ENCODE measurements at places on chromosomes 6 and 20.
A peak's percentile ranks its signal among the peaks of the same experiment; 100 is the strongest.

DNA sequence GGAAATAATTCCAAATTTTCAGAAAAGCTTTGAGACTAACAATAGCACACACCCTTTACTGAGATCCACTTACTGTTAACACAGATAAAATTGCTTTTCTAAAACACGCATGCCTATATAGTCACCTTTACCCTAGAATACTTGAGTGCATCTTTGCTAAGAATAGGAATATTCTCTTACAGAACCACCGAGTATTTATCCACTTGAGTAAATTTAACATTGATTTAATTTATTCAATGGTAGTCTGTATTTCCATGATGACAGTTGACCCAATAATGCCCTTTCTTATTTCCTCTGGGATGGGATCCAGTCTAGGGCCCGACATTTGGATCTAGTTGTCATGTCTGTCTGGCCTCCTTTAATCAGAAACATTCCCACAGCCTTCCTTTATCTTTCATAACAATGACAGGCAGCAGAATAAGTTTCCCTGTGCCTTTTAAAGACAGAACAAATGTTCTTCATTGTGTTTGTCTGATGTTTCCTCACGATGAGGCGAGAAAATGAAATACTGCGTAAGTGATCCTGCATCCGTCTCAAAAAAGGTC lies 56.6 kb upstream of the ERVFRD-1 start:
- DNase-seq, result no peak

- peak; percentile 94 for DNase-seq
Measured at GRCh38 chr6:148530394-148530953, 187.8 kb downstream of the SASH1 start.

- DNase-seq, result no peak
Measured at GRCh38 chr6:63259153-63259552, 47.9 kb downstream of the FKBP1C start.

DNA sequence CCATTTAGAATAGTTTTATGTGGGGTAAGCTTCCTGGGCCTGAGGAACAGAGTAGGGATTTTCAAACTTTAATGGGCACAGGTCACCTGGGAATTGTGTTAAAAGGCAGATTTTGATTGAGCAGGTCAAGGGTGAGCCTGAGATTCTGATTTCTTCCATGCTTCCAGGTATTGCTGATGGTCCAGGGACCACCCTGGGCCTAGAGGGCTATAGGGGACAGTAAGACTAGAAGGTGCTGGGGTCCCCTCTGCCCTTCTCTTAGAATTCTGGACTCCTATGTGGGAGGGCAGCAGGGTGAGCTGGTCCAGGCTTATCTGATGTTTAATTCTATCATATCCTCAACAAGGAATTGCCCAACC lies 2.6 kb downstream of the DDR1 start:
- no peak for DNase-seq

GRCh38 chr6:46719099-46719498 lies 16.1 kb downstream of the PLA2G7 start:
- DNase-seq, result peak; percentile 79

DNA sequence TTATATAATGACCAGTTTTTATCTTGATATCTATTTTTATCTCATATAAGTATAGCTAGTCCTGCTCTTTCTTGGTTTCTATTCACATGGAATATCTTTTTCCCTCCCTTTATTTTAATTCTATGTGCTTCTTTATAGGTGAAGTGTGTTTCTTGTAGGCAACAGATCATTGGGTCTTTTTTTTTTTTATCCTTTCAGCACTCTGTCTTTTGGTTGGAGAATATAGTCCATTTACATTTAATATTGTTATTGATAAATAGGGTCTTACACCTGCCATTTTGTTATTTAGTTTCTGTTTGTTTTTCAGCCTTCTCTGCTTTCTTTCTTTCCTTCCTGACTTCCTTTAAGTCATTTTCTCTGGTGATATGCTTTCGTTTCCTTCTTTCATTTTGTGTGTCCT lies 22.2 kb upstream of the LAMA2 start:
- no peak for DNase-seq

GRCh38 chr20:35837577-35838195 lies 65.9 kb downstream of the PHF20 start:
- no peak for DNase-seq

- DNase-seq, result no peak
Measured at GRCh38 chr6:12614456-12614855, 102.1 kb upstream of the PHACTR1 start.

DNA sequence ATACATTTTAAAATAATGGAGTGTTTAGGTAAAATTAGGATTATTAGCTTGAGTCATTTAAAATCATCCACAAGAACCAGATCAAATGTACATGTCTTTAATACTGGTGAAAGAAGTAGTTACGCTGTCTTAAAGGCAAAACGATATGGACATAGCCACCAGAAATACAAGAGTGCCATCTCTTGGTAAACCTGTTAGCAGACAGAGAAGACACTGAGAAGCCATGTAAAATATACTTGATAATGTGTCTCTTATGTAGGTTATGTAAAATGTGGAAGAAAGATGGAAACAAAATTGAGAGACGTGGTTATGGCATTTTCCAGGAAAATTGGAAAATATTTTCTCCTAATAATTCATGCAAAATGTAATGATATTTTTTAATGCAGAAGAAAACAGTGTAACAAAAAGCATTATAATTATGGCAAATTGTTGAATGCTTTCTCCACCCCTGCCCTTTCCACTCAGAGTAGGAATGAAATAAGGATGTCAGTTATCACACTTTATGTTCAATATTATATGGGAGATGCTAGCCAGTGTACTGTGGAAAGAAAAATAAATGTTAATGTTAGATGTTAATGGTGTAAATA lies 12.2 kb upstream of the SLC17A2 start:
- peak; percentile 39 for DNase-seq

DNA sequence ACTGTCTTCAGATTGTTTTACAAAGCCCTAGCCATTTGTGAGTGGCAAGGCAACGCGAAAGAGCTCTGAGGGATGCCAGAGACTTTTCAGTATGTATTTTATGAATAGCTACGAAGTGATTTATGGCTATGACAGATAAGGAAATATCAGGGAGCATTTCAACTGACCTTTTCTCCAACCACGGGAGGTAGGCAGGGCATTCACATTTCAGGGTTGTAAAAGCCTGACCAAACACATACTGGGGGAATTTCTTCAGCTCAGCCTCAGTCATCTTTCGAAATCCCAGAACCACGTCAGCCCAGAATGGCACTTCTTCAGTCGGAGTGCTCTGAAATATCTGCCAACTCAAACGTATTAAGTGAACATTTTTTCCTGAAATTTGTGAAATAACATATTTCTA lies 10.8 kb downstream of the DDO start:
- no peak for DNase-seq

- DNase-seq, result no peak
Measured at GRCh38 chr6:85465762-85466161, 15.9 kb downstream of the NT5E start.

DNA sequence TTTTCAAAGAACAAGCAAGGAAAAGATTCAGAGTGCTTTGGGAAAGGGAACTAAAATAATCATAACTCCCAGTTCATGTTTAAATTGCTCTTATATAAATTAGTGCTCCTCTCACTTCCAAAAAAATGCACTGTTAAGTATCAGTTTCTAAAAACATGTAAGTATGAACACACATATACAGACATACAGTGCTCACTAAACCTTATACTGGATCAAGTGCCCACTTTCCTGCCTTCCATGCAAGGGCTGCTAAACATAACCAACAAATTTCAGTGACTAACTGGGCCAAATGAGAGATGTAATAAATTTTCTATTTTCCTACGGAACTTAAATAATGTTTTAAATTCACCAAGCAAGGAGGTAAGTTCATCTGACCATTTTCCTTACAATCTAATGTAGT lies 6.4 kb downstream of the TFAP2A start:
- DNase-seq, result no peak

DNA sequence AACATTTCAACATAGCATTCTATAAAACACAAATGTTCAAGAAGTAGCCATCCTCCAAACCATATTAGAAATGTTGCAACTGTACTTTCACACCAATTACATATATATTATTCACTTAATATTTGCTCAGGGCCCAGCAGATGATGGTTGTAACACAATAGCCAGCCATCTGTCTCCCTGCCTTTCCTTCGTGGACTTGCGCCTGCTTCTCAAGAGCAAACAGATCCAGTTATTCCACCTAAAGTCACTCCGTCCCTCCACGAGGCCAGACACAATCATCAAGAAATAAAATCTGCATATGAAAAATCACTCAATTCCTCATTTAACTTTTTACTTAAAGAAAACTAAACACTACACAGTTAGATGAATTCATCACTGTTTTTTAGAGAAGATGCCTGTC lies 160.4 kb downstream of the RALGAPA2 start:
- no peak for DNase-seq

- DNase-seq, result no peak
Measured at GRCh38 chr6:165110860-165111259, 198.5 kb downstream of the C6orf118 start.

DNA sequence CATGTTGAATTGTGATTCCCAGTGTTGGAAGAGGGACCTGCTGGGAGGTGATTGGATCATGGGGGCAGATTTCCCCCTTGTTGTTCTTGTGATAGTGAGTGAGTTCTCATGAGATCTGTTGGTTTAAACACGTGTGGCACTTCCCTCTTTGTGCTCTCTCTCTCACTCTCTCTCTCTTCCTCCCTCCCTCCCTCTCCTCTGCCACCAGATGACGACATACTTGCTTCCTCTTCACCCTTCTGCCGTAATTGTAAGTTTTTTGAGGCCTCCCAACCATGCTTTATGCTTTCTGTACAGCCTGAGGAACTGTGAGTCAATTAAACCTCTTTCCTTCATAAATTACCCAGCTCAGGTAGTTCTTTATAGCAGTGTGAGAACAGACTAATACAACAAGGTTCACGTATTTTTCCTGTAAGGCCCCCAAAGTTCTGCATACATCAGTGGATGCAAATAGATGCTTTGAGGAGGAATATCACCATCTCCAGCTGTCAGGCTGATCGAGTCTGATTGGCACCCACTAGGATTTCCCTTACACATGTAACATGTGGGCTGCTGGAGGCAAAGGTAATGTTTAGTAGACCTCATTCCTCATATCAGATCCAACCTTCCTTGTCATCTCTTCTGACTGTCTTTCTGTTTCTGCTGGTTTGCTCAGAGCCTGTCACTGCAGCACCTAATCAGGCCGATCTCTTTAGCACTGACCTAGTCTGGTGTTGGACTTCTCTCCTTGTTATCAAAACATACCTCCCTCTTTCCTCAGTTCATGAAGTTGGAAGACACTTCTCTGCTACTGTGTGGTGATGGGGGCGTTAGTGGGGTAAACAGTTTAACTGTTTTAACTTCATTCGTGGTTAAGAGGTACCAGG lies 54.3 kb upstream of the BACH2 start:
- no peak for DNase-seq

- no peak for DNase-seq
Measured at GRCh38 chr6:28751514-28751913, 172.3 kb downstream of the TRIM27 start.

DNA sequence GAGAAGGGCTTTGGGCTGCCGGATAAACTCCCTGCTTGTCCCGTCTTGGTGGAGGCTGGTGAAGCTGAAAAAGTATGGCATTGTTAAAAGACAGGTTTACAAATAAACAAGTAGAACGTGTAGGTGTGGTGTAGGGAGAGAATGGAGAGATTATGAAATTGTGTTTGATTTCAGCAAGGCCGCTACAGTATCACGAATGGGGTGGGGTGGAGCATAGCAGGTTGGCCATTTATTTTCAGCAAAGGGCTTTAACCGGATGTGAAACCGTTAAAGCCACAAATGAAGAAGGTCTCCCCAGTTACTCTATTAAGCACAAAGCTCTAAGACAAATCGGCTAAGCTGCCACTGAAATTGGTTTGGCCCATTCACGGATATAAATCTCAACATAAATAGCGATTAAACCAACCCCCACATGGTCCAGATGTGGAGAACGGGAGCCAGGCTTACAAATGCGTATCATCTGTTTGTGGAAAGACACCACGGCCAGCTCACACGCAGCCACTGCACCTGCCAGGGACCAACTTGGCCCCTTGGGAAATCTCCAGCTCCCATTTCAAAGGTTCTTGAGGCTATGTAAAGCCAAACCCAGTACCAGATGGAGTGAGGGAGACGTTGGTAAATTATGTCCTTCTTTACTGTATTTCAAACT lies 94.0 kb downstream of the ZMYND8 start:
- no peak for DNase-seq

DNA sequence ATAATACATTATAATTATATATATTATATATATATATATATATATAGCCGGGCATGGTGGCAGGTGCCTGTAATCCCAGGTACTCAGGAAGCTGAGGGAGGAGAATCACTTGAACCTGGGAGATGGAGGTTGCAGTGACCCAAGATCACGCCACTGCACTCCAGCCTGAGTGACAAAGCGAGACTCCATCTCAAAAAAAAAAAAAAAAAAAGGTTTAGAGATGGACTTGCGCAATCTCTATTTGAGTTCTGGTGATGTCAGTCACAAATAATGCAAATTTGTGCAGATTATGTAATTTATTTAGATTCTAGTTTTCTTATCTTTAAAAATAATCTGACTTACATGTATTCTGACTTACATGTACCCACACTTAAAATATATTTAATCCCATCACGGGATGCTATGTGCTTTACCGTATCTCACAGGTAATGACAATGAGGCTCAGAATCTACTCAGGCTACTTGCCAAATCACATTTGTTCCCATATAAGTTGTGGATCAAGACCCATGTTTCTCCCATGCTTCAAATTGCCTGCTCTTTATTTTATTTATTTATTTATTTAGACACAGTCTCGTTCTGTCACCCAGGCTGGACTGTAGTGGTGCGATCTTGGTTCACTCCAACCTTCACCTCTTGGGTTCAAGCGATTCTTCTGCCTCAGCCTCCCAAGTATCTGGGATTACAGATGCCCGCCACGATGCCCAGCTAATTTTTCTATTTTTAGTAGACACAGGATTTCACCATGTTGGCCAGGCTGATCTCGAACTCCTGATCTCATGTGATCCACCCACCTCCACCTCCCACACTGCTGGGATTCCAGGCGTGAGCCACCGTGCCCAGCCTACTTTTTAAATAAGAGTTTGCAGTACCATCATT lies 7.6 kb upstream of the UST start:
- no peak for DNase-seq

DNA sequence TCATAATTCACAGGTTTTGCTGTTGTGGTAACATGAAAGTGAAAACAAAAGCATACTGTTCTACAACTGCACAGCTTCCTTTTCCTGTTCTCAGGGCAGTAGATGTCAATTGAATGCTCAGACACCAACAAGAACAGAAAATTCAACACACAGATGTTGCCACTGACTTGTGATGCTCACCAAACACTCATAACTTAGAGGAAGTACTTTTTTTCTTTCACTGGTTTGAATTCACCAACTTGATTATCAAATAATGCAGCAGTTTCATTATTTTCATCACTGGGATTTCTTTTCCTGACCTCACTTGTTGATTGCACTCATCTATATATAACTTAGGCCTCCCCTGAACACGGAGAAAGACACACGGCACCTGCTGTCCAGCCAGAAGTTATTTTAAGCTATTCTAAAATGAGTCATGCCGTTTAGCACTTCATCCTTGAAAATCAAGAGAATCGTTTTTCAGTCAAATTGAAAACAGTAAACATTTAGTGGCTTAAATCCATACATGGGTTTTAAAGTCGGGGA lies 949 bp downstream of the TXLNB start:
- peak; percentile 79 for DNase-seq

- DNase-seq, result no peak
Measured at GRCh38 chr20:62799036-62799435, 2.8 kb downstream of the MRGBP start.

GRCh38 chr20:308427-309038 lies 11.2 kb downstream of the ZCCHC3 start:
- DNase-seq, result no peak

All from astrocyte of the spinal cord (primary cell).